Right renal pelvis (tissue), 4 donors: ENCODE measurements at places on chromosomes 2 and 18. TPM values are rescaled to one million over a fixed set of nuclear protein-coding genes. Genes with fewer than 3 reads are reported as not detected.

- DNase-seq, result no peak
These were observed 81.0 kb upstream of the EPAS1 start for GRCh38 chr2:46216213-46216612.

DNA sequence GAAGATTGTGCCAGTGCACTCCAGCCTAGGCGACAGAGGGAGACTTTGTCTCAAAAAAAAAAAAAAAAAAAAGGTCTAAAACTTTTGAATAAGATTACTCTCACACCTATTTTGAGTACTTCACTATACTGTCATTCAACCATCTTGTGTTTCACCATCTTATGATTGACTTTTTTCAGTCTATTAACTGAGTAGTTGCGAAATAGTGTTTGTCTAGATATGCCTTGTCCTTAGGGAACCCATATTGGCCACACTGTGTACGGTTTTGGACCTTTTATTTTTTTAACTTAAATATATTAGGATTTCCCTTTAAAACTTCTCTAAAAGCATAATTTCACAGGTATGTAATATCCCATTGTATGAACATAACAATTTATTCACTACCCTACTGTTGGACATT, 72.3 kb downstream of the ALMS1 start:
- DNase-seq, result no peak

DNA sequence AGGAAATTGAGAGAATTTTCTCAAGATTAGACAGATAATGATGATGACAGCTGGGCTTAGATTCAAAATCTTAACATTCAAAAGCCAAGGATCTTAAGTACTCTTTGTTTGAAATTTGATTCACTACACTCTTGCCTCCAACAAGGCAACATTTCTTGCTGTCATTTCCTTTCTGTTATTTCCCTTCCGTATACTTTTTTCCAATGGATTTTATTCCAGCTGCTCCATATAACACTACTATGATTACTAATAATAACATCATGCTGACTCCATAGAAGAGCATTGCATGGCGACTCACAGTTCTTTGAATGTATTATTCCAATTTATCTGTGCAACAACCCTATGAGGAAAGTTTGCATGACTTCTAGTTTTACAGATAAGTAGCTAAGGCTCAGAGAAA, 33.9 kb upstream of the CCDC102B start:
- no peak for DNase-seq

DNA sequence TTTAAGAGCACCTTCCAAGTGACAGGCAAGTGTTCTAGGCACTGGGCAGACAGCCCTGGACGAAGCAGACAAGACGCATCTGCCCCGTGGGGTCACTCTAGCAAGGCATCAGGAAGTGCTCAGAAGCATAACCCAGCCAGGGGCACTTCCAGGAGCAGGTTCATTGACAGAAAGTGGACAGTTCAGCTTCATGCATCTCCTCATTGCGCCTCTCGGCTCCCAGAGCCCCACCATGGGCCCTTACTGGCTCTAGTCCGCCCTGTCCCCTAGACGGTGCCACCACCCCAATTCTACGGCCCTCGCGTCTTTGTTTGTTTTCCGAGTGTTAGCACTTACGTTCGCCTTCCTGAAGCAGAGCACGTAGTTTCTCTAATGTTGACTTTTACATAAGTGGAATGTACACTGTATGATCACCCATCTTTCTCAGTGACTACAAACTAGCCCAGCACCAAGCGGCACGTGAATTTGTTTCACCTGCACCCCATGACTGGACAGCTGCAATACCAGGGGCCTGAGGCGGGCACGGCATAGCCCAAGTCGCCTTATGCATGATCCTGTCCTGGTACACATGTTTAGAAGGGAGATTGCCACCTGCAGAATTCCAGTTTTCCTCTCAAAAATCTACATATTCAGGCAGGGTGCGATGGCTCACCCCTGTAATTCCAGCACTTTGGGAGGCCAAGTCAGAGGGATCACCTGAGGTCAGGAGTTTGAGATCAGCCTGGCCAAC, 33.2 kb downstream of the SNED1 start:
- DNase-seq, result no peak

GRCh38 chr2:101052147-101052546, 50.1 kb downstream of the RPL31 start:
- DNase-seq, result no peak

- no peak for DNase-seq
These were observed 899.5 kb upstream of the KLHL29 start for GRCh38 chr2:22485486-22485885.

GRCh38 chr2:145744541-145745386, 1224.8 kb upstream of the ZEB2 start:
- no peak for DNase-seq

The GREB1L gene
- 1.4 TPM for polyA plus RNA-seq

The LBH gene
- polyA plus RNA-seq, result 126 TPM

The GNLY gene
- polyA plus RNA-seq, result 0.36 TPM

The NT5C1B gene
- polyA plus RNA-seq, result 0.88 TPM

The ATP9B gene
- 29.0 TPM for polyA plus RNA-seq

The HADHB gene
- 167 TPM for polyA plus RNA-seq

The L3MBTL4 gene
- polyA plus RNA-seq, result 5.0 TPM

The RNF144A gene
- 69.2 TPM for polyA plus RNA-seq

The ANKRD36 gene
- polyA plus RNA-seq, result 16.1 TPM

The GALR1 gene
- polyA plus RNA-seq, result 0.10 TPM
